Stimulated activated CD4-positive, alpha-beta T cell treated with anti-CD3 and anti-CD28 coated beads, Interleukin-2, amount 100 ng/mL, for 48 hours (primary cell): ENCODE measurements at places on chromosomes 11 and 22.
A peak's percentile ranks its signal among the peaks of the same experiment; 100 is the strongest.

- DNase-seq: peak; percentile 47
These were observed 769 bp downstream of the MAFF start for GRCh38 chr22:38202437-38203089.

- no peak for DNase-seq
These were observed 149.9 kb downstream of the FEZ1 start for GRCh38 chr11:125346179-125346530.

DNA sequence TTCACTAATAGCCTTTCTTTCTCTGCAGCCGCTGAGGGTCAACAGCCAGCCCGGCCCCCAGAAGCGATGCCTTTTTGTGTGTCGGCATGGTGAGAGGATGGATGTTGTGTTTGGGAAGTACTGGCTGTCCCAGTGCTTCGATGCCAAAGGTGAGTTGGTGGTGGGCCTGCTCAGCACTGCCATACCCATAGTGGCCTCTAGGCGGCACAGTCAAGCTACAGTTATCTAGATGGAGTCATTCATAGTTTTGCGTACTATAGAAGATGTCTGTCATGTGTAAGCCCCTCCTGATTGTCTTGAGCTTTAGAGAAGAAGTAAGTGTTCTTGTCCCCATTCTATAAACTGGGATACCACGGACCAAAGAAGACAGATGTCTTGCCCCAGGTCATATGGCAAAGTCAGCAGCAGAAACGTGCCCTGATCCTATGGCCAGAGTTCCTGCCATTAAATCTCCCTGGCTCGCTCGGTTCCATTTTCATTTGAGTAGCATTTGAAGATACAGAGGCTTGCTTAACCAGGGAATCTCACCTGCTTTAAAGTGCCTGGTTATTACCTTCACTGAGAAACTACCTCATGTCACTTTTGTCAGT is 42.1 kb upstream of the CRTAM start:
- DNase-seq: peak; percentile 67

DNA sequence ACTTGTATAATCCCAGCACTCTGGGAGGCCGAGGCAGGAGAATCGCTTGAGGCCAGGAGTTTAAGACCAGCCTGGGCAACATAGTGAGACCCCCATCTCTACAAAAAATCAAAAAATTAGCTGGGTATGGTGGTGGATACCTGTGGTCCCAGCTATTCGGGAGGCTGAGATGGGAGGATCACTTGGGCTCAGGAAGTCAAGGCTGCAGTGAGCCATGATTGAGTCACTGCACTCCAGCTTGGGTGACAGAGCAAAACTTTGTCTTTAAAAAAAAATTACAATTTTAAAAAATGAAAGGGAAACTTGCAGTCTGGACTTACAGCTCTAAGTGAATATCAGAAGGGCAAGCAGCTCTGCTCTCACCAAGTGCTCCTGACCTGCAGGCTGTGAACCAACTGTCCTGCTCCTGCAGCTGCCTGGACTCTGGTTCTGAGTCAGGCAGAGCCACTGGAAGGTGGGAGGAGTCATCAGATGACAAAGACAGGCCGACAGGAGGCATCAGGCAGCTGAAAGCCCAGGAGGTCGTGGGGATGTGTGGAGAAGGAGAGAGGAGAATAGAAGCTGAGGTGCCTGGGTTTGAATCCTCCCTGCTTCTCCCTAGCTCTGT is 9.6 kb downstream of the SMTNL1 start:
- no peak for DNase-seq

DNA sequence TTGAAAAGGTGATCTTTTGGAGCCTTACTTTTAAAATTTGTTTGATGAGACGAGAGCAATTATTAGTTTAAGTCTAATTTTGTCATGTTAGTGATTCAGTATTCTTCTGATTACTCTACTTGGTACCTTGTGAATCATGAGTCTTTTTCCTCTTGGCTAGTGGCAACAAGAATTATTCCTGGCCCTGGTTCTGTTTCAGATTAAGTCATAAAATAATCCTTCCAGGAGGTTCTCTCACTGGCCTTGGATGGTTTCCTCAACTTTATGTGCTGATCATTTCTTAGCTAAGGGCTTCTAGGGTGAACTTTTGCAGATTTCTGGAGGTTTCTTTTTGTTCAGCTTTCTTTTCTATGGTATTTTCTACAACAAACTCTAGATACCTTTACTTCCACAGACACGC is 741.8 kb upstream of the LUZP2 start:
- DNase-seq: no peak

- DNase-seq: no peak
These were observed 21.4 kb downstream of the CD6 start for GRCh38 chr11:60992842-60993409.

DNA sequence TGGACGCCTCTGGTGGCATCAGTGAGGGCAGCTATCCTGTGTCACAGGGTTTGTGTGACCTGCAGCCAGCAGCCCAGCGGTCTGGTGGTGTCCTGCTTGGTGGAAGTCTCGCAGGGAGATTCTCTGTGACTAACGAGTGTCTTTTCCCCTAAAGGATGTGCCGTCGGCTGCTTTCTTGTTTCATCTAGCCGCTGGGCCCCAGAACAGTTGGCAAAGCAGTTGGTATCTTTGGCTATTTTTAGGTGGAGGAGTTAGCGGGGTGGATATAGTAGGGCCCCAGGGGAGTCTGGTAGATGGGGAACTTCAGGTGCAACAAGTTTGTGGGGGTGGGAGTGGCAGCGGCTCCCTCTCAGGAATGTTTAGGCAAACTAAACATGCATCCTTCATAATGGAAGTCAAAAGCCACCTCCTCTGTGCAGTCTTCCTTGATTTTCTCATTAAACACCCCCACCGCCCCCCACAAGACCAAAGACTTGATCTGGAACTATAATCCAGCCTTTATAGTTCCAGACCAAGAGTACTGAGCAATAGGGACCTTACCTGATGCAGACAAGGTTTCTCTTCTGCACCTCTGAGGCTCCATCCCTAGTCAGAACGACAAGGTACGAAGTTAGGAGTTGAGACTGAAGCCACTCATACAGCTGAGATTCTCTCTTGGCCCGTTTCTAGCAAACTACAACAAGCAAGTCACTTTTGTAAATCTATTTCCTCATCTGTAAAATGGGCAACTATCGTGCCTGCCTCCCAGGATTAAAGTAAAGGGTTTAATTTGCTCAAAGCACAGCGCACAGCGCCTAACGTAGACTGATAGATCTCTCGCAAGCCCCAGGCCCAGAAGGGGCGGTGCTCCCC is 1.1 kb upstream of the PELI3 start:
- no peak for DNase-seq

DNA sequence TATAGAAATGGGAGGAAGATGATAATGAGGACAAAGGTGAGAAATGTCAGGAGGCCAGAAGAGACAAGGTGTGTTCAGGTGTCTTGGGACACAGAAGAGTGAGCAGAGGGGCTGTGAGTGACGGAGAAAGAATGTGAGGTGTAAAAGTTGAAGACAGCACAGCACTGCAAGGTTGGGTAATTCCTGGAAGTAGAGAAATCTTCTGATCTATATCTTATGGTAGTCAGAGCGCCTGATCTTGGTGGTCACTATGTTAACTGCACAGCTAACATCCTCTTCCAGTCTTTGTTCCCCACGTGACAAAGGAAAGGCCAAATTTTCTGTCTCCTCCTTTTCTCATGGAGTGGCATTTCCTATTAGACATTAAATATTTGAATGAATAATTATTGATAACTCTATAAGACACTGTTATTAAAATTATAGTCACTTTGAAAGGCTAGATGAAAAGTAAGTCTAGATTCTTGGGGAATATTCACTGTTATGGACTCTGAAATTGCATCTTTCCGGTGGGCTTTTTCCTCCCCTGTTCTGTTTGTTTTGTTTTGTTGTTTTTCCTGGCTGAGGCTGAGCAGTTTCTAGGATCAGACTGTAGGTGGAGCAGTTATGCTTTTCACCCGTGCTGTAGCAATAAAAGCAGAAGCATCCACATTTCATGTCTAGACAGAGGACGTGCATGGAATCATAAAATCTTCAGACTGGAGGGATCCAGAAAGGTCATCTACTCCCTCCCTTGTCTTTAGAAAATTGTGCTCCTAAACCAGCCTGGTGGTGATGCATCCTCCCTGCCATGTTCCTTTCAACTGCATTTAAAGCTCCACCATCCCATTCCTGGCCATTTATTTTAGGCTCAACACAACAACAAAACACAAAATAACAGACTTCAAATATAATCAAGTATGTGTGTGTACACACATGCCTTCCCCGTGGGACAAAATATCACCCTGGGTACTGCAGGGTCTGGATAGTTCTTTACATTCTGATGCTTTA is 26.6 kb downstream of the SC5D start:
- no peak for DNase-seq

DNA sequence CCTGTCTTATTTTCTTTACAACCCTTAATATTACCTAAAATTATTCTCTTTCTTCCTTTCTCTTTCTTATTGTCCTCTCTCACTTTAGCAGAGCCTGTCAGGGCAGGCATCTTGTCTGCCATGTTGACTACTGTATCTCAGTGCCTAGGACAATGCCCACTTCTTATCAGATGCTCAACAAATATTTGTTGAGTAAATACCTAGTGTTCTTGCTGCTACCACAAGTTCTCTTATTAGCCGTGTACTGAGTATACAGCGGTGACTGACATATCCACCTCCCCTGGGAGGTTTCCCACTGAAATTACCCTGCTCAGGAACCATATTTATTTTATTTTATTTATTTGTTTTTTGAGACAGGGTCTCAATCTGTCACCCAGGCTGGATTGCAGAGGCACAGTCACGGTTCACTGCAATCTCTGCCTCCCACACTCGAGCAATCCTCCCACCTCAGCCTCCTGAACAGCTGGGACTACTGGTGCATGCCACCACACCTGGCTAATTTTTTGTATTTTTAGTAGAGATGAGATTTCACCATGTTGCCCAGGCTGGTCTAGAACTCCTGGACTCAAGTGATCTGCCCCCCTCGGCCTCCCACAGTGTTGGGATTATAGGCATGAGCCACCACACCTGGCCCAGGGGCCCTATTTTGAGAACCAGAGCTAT is 6.7 kb downstream of the HPX start:
- no peak for DNase-seq
